ENCODE measurements at places on chromosomes 13 and 19.

- no peak for DNase-seq
These were observed 31.0 kb downstream of the PTPRS start for GRCh38 chr19:5309438-5310204.

GRCh38 chr13:111326981-111327642 lies 6.7 kb downstream of the TEX29 start:
- DNase-seq: no peak

DNA sequence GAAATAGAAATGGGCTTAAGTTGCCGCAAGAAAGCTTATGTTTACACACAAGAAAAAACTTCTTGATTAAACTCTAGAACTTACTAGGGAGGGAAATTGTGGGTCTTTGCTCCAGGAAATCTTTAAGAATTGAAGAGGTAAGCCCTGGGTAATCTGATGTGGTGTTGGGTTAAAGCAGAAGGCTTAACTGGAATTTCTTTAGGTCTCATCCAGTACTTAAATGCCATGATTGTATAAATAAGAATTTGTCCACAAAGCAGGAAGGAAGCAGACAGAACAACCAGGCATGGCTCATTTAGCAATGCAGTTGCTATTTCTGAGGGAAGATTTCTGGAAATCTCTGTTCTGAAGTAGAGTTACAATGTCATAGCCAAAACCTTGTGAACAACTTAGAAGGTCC lies 360.4 kb downstream of the KLF5 start:
- DNase-seq: no peak

DNA sequence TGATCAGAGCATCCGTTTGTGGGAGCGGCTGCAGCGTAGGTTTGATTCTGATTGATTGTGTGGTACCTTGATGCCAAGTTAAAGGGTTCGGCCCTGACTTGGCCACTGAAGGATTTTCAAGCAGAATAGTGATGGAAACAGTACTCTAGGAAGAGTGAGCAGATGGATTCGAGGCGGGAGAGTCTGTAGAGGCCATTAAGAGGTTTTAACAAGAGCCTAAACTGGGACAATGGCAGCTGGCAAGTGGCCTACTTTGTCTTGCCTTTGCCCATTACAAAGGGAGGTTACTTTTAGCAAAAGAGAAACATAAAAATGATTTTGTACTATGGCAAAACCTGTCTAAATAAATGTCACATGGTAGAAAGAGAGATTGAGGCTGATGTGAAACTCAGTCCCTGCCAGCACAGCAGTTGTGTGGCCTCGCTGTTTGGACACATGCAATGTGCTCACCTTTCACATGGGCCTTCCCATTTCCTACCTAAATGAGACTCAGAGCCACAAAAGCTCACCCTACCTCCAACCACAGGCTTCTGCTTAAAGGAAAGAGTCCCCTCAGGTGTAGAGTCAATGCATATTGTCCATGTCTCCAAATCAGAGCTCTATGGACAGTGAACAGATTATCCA lies 62.4 kb upstream of the RAP2A start:
- DNase-seq: no peak

DNA sequence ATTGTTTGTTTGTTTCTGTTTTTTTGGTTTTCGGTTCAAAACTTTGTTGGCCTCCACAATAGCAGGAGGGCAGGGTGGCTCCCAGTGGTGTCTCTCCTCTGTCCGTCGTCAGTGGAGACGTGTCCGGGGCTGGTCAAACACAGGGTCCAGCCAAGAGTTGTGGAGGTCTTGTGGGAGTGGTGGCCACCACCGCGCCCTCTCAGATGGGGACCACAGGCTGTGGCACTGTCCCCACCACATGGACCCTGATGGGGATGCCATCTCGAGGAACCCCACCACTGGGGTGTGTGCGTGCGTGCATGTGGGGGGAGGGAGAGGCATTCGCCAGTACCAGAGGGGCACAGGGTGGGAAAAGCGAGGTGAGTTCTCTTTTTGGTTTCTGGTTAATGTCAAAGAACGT lies 13.8 kb downstream of the ZNF574 start:
- no peak for DNase-seq

- DNase-seq: no peak
These were observed at the start of gene PLIN4 for GRCh38 chr19:4518345-4519171. PLIN4 (minus strand) TSS chr19:4518486; CDS start chr19:4518272, 214 bp downstream.

- no peak for DNase-seq
These were observed 29.9 kb downstream of the EFNA2 start for GRCh38 chr19:1315470-1316166.

DNA sequence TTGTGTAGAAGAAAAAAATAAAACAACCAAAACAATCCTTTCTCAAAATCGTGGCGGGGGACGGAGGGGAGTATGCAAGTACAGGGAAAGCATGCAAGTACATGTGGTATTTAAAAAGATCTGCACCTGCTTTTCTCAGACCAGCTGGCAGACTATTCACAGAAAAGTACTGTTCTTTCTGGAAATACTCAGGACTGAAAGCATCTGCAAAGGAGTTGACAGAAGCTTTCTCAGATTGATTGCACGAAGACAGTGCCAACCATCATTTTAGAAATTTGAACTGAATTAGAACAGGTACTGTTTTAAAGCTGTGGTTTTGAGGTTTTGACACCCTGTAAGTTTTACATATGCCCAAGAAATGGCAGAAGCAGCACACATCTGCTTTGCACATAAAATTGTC lies 19.8 kb upstream of the PCDH8 start:
- no peak for DNase-seq

DNA sequence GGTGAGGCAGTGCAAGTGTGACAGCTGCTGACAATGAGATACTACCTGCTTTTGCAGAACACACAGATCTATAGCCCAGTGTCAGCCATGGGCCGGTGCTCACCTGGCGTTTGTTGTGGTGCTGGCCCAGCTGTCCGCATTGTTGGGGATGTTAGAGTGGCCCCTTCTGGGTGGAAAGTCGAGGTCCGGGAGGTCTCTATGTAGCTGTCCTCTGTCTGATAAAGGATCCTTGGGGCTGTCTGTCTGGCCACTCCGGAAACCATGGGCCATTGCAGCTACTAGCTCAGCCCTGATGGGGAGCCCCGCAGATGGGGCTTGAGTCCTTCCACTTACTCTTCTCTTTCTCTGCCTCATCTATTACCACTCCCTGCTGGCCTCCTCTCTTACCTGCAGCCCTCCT lies 181.5 kb upstream of the TSHZ3 start:
- no peak for DNase-seq

DNA sequence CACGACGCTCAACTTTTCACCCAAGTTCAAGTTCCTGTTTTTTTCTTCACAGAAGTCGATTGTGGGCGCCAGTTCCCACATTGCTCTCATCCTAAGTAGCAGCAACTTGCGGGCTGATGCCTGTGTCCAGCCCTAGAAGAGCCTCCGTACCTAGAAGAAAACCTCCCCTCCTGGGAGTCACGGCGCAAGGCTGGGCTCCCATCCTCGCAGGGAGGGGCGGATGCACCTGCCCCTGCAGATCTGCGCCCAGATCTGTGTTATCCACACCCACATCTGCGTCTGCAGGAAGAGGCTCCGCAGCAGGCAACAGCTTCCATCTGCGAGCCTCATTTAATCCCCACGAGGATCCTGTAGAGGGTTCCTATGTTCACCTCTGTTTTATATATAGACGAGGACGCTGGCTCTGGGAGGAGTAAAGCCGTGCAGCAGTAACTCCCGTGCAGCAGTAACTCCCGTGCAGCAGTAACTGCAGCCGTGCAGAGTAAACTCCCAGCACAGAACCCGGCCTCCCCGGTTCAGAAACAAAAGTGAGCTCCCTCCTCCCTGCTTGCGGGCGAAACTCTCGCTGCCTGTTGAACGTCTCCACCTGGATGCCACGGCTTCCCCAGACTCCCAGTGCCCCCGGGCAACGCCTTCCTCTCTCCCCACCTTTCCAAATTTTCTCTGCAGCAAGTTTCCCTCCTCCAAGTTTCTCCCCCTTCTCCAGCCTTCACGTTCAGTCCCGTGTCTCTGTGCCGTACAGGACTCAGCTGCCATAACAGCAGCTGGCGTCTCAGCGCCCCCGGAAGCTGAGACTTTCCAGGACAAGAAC lies 23.5 kb upstream of the LAIR1 start:
- no peak for DNase-seq

DNA sequence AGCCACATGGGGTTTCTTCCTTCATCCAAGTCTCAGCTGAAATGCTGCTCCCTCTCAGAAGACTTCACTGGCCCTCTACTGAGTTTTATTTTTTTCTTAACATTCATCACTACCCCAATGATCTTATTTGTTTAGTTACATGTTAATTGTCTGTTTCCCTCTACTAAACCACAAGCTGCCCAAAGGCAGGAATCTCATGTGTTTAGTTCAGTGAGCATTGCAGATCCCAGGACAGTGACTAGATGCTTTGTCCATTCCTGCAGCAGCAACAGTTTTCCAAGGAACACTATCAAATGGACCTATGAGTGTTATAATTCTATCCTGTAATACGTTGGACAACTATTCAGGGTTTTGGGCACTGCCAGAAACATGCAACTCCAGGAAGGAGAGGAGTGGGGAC lies 93.1 kb downstream of the RNASEH2B start:
- DNase-seq: no peak

GRCh38 chr19:41025871-41026270 lies 34.8 kb downstream of the CYP2B6 start:
- DNase-seq: no peak

DNA sequence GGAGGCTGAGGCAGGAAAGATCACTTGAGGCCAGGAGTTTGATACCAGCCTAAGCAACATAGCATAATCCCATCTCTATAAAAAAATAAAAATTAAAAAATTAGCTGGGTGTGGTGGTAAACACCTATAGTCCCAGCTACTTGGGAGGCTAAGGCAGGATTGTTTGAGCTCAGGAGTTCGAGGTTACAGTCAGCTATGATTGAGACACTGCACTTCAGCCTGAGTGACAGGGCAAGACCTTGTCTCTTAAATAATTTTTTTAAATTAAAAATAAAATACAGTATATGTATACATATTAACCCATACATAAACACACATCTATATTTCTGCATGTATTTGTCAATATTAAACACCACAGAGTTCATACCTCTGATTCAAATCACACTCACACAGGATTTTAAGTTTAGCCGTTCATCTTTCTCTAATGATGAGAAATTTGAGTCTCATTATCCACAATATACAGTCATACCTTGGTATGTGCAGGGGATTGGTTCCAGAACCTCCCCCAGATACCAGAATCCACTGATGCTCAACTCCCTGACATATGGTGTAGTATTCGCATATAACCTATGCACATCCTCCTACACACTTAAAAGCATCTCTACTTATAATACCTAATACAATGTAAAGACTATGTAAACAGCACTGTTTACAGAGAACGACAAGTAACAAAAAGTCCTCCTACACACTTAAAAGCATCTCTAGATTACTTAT lies 44.7 kb downstream of the PSPC1 start:
- no peak for DNase-seq

- DNase-seq: no peak
These were observed 71.1 kb downstream of the CBY2 start for GRCh38 chr13:45773236-45773635.

DNA sequence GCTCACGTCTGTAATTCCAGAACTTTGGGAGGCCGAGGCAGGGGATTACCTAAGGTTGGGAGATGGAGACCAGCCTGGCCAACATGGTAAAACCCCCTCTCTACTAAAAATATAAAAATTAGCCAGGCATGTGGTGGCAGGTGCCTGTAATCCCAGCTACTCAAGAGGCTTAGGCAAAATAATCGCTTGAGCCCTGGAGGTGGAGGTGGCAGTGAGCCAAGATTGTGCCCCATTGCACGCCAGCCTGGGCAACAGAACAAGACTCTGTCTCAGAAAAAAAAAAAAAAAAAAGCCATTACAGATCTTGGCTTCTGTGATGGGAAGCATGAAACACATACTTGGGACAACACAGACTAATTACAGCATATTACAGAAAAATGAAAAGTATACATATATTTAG lies 1404.5 kb upstream of the SPRY2 start:
- no peak for DNase-seq

DNA sequence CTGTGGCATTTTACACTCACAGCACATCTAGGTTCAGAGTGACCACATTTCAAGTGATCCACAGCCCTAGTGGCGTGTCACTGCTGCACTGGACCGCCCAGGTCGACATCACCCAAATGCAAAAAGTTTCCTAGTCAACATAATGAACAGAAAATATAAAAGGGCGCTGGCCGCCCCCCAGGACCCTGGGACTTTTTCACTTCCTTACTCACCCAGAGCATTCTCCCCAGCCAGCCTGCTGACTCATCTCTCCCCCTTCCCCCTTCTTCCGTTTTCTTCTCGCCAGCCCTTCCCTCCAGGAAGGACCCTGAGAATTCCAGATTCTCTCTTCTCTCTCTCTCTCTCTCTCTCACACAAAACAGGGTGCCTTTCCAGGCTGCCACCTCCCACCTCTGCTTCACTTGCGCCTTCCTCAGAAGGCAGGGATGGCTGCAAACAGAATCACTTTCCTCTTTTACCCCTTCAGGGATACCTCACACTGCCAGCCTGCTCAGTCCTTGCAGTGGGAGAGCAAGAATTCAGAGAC lies 21.0 kb upstream of the GRWD1 start:
- no peak for DNase-seq

- DNase-seq: no peak
These were observed 64.5 kb upstream of the MED4 start for GRCh38 chr13:48159401-48159800.

DNA sequence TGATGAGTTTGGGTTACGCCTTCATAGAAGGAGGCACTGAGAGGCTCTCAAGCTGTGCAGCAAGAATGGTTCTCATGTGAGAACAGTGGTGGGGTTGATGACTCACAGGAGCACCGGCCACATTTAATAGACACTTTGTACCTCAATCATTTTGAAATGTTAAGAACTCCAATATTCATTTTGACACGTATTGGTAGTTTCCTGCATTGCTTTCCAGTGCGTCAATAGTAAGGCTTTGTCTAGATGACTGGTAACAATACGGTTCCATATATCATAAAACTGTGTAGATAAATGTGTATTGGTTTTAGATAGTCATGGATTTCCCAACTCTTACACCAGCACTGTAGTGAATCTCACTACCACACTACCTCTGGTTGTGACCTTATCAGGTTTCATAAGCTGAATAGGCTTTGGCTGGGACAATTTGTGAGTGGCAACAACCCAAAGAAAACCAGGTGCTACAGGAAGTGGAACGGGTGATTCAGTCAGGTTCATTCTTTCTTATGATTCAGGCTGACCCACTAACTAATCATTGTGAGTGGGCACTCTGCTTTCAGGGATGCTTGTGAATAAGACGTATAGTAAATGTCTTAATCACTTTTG lies 362.6 kb downstream of the KLF5 start:
- DNase-seq: no peak

All from renal cortex interstitium (tissue), 15 donors.